Mammary epithelial cell (primary cell): ENCODE measurements at places on chromosomes 1 and 21.

GRCh38 chr1:169102567-169102966 lies 3.9 kb upstream of the ATP1B1 start:
- peak; percentile 66 for DNase-seq

GRCh38 chr1:167392200-167392696 lies 126.1 kb downstream of the CD247 start:
- no peak for DNase-seq

GRCh38 chr1:7069931-7070330 lies 284.7 kb downstream of the CAMTA1 start:
- no peak for DNase-seq

GRCh38 chr1:40273547-40274166 lies 15.6 kb downstream of the ZMPSTE24 start:
- no peak for DNase-seq

DNA sequence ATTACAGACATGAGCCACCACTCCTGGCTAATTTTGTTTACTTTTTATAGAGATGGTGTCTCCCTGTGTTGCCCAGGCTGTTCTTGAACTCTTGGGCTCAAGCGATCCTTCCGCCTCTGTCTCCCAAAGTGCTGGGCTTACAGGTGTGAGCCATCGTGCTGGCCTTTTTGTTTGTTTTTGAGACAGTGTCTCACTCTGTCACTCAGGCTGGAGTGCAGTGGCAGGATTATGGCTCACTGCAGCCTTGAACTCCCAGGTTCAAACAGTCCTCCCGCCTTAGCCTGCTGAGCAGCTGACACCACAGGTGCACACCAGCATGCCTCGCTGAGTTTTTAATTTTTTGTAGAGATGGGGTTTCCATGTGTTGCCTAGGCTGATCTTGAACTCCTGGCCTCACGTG lies 49.1 kb downstream of the ADARB1 start:
- no peak for DNase-seq

DNA sequence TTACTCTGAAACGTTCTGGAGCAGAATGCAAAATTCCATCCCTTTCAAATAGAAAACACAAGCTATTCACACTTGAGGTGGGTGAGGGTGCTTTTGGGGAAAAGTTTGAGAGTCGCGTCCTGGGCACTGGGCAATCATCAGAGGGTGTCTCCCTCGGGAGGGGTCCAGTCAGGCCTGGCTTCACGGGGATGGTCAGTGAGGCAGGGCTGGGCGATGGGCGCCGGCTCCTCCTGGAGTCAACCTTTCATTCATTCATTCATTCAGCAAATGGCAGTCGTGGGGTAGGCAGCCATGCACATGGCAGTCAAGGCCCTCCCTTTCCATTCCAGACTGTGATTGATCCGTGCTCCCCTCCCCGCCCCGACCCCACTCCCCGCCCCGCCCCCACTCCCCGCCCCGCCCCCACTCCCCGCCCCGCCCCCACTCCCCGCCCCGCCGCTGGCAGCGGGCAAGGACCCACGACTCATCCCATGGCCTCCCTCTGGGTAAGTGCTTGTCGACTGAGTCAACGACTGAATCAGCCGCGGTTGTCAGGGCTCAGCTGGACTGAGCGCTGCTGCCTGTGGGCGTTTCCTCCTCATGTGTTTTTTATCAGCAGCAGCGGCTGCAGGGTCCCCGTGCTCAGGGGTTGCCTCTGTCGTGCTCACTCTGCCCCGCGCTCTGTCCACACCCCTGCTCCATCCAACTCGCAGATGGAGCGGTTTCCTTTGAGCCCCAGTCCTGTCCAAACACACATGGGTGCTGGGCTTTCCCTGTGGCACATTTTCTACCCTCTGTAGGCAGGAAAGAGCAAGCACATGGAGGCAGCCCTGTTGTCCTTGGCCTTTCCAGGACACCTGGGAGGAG lies 12.5 kb upstream of the SPSB1 start:
- peak; percentile 88 for DNase-seq

GRCh38 chr21:16587141-16587581 lies 857.4 kb downstream of the USP25 start:
- DNase-seq = peak; percentile 84

GRCh38 chr1:61561666-61562065 lies 163.3 kb downstream of the TM2D1 start:
- peak; percentile 58 for DNase-seq

DNA sequence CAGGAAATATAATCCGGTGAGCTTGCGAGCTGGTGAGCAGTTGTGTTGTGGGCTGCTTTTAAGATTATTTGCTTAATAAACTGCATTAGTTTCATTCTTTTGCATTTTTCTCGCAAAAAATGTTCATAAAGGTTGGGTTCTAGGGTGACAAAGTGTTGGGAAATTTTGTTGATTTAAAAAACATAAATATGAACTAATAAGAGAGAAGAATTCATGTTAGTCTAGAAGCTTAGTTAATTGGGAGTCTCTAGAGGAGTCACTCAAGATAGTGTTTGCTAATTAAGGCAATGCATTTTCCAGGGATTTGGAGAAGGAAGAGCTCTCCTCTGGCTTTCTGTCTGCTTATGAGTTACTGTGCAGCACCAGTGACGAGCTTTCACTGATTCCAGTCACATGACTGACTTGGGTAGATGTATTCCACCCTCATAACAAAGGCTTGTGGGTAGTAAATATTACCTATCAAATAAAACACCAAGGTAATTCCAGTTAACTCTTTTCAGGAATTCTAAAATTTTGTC lies 417.0 kb downstream of the PTBP2 start:
- DNase-seq = no peak

DNA sequence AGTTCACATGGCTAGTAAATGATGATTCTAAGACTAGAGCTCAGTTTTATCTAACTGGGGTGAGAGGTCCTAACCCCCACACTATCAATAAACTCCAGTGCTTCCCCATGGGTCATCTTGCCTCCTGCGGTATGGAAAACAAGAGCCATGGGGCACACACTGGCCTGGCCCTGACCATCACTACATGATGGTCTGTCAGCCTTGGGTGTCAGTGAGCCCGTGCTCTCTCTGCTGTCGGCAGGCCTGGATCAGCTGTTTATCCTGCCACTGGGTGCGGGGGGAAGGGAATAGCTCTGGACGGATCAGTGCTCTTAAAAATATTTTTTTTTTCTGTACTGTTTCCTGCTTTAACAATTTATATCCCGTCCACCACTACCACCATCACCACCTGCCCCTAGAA lies 255.0 kb upstream of the ADGRL2 start:
- no peak for DNase-seq

DNA sequence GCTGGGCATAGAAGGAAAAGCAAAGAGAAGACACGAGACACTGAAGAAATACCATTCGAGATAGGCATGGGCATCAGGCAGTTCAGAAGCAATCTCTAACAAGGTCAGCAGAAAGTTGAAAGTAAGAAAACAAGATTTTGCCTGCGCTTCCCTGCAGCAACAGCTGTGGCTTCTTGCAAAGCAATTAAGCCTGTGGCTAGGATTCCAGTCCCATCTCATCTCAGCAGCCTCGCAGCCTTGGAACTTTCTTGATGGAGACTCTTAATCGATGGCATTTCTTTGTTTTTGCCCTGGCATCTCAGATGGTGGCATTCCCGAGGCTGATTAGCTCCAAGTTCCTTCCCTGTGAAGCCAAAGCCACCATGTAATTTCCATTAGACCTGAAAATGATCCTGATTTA lies 64.6 kb upstream of the SPAG17 start:
- DNase-seq = no peak

DNA sequence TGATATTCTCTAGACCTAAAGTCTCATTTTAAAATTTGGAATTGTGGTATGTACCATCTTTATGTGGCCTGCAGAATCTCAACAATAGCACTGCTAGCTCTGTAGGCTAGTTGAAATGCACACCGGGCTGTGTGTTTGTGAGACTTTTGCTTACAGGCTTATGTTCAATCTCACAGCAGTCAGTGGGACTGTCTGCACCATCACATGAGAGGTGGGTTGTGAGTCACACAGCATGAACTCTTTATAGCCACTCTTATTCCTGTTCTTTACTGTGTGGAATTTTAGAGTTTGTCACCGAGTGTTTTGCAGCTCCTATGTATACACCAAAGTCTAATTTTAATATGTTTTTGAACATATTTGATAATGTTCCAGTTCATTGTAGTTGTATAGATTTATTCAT lies 74.6 kb downstream of the RASAL2 start:
- DNase-seq = peak; percentile 52

DNA sequence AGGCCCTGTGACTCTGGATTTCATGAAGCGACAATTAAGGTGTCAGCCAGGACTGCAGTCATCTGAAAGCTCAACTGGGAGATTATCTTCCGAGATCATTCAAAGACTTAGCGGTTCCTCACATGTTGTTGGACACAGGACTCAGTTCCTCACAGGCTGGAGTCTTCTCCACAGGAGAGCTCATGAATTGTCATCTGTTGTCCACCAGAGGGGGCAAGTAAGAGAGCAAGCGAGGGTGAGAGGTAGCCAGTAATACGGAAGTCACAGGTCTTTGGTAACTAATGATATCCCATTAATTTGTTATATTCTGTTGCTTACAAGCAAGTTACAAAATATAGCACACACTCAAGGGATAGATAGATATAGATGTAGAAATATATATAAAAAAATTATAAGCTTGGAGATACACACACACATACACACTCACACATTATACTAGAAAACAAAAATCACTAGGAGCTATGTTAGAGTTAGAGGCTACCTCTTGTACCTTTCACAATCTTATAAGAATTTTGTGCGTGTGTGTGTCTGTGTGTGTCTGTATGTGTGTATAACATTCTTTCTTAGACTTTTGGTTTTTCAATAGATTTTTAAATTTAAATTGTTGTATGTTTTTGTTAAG lies 1695.3 kb downstream of the BRINP3 start:
- peak; percentile 46 for DNase-seq

- peak; percentile 58 for DNase-seq
Measured at GRCh38 chr1:48560116-48560515, 88.1 kb upstream of the SPATA6 start.

GRCh38 chr1:235331401-235331800 lies 3.0 kb downstream of the GGPS1 start:
- DNase-seq = no peak

DNA sequence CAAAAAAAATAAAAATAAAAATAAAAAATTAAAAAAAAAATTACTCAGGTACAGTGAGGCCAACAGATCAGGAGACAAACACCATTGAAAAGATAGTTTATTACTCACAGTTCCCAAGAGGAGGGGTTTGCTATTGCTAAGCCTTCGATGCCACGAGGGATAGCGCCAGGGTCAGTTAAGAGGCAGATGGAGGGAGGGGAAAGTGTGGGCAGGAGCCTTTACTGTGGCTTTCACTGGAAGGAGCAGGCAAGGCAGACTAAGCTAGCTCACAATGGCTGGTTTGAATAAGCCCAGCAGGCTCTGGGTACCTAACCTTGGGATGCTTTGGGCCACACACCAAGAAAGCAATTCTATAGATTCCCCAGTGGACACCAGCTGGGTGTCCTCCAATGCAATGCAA lies 12.7 kb upstream of the RNF187 start:
- no peak for DNase-seq

GRCh38 chr21:37000381-37000780 lies 6.1 kb upstream of the RIPPLY3 start:
- DNase-seq = no peak

- no peak for DNase-seq
Measured at GRCh38 chr1:216387782-216388181, 35.5 kb downstream of the USH2A start.

DNA sequence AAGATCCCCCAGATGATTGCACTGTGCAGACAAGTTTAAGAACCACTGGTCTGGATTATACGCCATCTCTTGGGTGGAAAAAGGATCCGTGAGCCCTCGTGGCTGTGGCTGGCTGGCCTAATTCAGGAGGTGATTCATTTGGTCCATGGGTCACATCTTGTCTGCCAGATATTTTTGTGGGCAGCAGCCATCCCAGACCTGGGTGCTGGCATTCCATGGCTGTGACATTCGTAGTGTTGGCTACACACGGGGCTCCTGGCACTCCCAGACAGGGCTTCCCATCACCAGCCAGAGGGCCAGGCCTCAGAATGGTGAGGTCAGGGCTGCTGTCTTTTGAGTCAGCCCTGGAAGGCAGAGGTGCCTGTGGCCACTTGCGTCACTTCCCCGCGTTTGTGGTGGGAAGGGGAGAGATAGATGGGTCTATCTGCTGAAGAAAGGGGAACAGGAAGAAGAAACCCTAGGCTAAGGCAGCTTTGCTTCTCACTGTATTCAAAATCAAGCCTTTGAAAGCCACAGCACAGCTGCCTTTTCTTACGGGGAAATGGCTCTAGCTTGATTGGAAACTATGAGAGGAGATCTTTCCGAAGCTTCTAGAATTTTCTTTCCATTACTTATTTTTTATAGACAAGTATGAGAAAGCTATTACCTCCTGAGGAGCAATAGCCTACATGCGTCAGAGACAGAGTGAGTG lies 32.4 kb downstream of the EIF2D start:
- DNase-seq = peak; percentile 10

DNA sequence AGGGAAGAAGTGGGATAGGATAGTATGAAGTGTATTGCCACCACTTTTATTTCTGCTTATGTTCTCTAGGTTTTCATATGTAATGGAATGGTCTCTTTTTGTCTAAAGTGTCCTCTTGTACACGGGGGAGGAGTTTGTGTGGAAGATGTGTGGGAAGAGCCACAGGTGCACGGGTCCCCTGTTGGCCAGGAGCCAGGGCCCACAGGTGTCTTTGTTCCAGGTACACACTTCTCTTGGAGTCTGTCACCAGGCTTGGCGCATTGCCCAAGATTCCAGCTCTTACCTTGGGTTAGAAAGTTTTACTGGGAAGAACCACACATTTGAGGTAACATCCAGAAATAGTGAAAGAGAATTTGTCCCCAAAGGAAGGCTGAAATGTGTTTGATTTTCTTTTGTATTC lies 10.5 kb downstream of the TENT5C start:
- DNase-seq = no peak

GRCh38 chr1:37634244-37634991 lies at the start of gene RSPO1:
Gene RSPO1, minus strand, starts transcription at chr1:37634892. Its CDS starts 5,231 bp downstream, at chr1:37629661.
- peak; percentile 10 for DNase-seq

- DNase-seq = no peak
Measured at GRCh38 chr1:2612591-2613365, 20.0 kb downstream of the MMEL1 start.

DNA sequence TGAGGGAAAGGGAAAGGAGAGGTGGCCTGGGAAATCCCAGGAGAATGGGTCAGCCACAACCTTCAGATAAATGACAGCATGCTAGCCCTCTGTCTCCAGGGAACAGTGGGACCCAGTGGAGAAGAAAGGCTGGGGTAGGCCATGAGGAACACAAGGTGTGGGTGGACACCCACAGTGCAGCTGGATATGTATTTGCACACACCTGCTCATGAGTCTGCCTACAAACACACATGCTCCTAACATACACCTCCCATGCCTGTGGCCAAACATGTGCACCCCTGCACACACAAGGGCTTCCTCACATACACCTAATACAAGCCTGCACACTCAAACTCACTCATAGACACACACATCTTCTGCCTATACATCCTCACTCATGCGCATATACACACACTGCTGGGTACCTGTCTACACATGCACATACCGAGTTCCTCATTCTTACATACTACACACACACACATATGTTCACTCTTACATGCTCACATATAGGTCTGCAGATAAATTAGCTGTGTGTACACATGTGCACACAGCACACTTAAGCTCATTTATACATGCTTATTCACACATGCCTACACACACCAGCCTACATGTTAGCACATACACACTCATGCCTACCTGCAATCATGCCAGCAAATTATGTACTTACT lies 3.6 kb downstream of the C1orf216 start:
- DNase-seq = no peak
